ENCODE measurements at places on chromosomes 11 and 22. TPM values are rescaled to one million over a fixed set of nuclear protein-coding genes. Genes with fewer than 3 reads are reported as not detected.

GRCh38 chr11:58513747-58514367, 6.0 kb upstream of the OR5B21 start:
- no peaks in the 10 kb centered on the region for H3K36me3 ChIP-seq
- DNase-seq: peak; percentile 84
- no peaks in the 10 kb centered on the region for H3K27me3 ChIP-seq
- no peak overlapping the region for H3K4me3 ChIP-seq

GRCh38 chr22:46732513-46732912, 5.5 kb downstream of the CERK start:
- no peaks in the 10 kb centered on the region for H3K36me3 ChIP-seq
- no peak for DNase-seq
- H3K4me3 ChIP-seq: no peak overlapping the region
- no peak overlapping the region for H3K27ac ChIP-seq
- peaks cover 19% of the 10 kb centered on the region for H3K4me1 ChIP-seq
- H3K27me3 ChIP-seq: no peaks in the 10 kb centered on the region

DNA sequence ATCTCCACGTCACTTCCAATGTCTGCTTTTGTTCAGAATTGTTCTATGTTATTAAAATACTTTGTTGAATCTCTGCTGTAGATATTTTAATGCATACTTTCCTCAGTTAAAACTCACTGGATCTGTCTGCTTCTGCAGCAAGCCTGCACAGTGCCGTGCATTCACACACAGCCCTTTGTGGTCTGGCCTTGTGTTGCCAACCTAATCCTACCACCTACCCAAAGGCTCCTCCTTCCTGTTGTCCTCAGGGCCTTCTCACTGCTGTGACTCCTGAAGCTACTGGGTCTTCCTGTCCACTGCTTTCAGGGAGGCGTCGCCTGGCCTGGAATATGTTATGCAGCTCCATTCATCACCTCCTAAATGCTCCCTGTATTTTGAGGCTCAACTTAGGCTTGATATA, 67.0 kb downstream of the PPP6R3 start:
- no peaks in the 10 kb centered on the region for H3K27me3 ChIP-seq
- H3K27ac ChIP-seq: no peak overlapping the region
- peaks cover 7% of the 10 kb centered on the region for H3K36me3 ChIP-seq
- DNase-seq: no peak
- peaks cover 11% of the 10 kb centered on the region for H3K4me1 ChIP-seq

- H3K4me3 ChIP-seq: no peak overlapping the region
- H3K36me3 ChIP-seq: no peaks in the 10 kb centered on the region
- H3K27ac ChIP-seq: no peak overlapping the region
- no peaks in the 10 kb centered on the region for H3K27me3 ChIP-seq
Measured at GRCh38 chr11:64371201-64371600, 12.2 kb downstream of the RPS6KA4 start.

Gene RASD2
- 3.6 TPM for total RNA-seq

Gene SUSD2
- 2.1 TPM for total RNA-seq

Gene POTEH
- total RNA-seq: not detected

Data from GM23338 (cell line).